ENCODE measurements at places on chromosomes 6 and 20.

DNA sequence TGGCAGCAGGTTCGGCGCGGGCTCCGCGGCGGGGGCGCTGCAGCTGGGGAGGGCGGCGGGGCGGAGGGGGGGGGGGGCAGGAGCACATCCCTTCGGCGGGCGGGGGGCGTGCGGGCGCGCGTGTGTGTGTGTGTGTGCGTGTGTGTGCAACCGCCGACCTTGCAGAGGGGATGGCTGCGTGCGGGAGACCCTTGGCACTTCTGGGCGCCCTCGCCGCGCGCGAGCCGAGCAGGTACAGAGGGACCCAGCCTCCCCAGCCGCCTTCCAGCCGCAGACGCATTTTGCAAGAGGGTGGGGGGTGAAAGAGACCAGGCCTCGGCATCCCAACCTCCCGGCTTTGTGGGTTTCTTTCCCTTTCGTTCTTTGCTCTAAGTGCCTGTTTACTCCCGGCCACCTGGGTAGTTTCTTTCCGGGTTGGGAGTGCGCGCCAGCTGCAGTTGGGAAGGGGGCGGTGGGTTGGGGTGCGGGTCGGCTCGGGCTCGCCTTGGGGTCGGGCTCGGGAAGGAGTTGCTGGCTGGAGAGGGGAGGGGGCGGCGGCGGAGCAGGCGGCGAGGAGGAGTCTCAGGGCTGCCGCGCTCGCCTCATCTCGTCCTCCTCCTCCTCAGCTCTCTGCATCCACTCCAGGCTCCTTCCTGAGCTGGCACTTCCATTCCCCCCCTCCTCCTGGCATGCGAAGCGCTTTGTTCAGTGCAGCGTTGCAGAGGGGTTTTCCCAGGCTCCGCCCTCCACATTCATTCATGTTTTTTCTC lies 620 bp downstream of the HIVEP1 start:
- DNase-seq: peak; percentile 83

GRCh38 chr6:45998524-45998923 lies 17.1 kb downstream of the CLIC5 start:
- DNase-seq: no peak

DNA sequence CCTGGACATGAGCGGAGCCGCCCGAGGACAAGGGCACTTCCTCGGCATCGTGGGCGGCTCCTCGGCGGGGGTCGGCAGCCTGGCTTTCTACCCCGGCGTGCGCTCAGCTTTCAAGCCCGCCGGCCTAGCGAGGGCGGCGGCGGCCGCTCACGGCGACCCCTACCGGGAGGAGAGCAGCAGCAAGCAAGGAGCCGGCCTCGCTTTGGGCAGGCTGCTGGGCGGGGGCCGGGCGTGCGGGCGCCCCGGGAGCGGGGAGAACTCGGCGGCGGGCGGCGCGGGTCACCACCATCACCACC lies 6.7 kb downstream of the PRDM13 start:
- peak; percentile 82 for DNase-seq

- peak; percentile 96 for DNase-seq
Measured at GRCh38 chr6:79671600-79672266, 40.6 kb downstream of the SH3BGRL2 start.

GRCh38 chr20:9476174-9476573 lies 38.2 kb upstream of the LAMP5 start:
- DNase-seq: no peak

- no peak for DNase-seq
Measured at GRCh38 chr20:22984606-22985005, 50.5 kb upstream of the SSTR4 start.

- DNase-seq: no peak
Measured at GRCh38 chr6:117440706-117441525, 15.2 kb upstream of the ROS1 start.

DNA sequence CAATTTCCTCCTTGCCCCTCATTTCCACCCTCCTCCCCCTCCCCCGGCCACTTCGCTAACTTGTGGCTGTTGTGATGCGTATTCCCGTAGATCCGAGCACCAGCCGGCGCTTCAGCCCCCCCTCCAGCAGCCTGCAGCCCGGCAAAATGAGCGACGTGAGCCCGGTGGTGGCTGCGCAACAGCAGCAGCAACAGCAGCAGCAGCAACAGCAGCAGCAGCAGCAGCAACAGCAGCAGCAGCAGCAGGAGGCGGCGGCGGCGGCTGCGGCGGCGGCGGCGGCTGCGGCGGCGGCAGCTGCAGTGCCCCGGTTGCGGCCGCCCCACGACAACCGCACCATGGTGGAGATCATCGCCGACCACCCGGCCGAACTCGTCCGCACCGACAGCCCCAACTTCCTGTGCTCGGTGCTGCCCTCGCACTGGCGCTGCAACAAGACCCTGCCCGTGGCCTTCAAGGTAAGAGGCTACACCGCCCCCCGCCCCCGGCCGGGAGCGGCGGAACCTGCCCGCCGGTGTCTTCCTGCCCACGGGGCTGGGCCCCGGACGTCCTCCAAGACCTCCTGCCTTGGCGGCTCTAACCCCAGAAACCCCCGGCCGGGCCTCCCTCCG lies 44.9 kb upstream of the SUPT3H start:
- DNase-seq: peak; percentile 69

DNA sequence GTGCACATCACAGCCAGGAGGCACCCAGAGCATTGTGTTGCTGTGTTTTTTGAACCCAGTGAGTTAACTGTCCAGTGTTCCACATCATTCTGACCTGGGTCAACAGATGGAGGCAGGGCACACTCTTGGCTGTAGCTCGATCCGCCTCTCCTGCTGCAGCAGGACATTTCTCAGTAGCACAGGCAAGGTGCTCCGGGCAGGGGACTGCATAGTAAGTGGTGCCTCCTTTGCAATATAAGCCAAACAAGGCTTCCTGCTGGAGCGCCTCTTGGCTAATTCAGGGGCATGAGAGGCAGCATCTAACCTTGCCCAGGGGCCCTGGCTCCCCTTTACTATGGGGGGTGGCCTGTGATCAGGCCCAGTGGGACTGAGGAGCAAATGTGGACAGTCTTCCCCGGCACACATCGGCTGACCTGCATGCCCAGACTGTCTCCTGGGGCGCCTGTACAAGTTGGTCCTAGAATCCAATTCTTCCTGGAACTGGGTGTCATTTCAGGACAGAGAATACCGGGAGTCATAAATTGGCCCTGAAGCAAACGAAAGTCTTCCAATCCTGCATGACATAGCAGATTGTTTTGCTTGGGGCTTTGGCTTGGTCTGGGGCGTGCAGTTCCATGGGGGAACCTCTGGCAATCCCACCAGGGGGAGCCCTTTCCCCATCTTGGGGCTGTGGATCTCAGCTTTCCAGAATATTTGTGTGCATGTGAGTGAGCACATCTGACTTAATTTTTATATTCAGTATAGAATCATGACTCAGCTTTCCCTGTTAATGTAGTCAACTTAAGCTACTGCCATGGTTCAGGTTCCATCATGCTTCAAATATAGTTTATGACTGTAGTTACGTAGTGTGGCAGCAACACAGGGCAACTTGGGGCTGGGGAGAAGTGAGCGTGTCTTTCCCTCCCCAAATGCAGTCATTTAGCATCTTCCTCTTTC lies 56.0 kb upstream of the DDR1 start:
- DNase-seq: peak; percentile 86

- DNase-seq: no peak
Measured at GRCh38 chr6:161639772-161640171, 365.9 kb upstream of the AGPAT4 start.

- peak; percentile 76 for DNase-seq
Measured at GRCh38 chr6:69866351-69866769, at the start of gene COL19A1. TSS of gene COL19A1 (plus strand) at chr6:69866556. CDS start at chr6:69879568, 13,012 bp downstream.

- no peak for DNase-seq
Measured at GRCh38 chr6:13807696-13808095, 6.7 kb downstream of the MCUR1 start.

DNA sequence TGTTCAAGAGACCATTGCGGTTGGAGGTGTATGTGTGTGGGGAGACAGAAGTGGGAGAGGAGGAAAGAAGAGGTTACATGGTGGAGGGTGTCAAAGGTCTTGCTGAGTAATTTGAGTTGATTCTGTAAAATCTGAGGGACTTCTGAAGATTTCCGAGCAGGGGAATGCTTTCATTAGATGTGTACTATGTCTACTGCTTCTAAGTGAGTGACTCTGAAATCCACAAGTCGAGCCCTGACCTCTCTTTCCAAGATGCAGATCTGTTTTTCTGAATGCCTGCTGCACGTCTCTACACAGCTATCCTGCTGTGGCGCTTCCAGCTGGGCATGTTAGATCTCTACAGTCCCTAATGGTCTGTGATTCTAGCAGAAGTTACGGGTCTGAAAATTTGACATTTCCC lies 209.8 kb downstream of the ATXN1 start:
- DNase-seq: no peak

GRCh38 chr6:117513778-117514365 lies 31.4 kb downstream of the DCBLD1 start:
- DNase-seq: no peak

- no peak for DNase-seq
Measured at GRCh38 chr20:10857352-10858070, 183.7 kb upstream of the JAG1 start.

DNA sequence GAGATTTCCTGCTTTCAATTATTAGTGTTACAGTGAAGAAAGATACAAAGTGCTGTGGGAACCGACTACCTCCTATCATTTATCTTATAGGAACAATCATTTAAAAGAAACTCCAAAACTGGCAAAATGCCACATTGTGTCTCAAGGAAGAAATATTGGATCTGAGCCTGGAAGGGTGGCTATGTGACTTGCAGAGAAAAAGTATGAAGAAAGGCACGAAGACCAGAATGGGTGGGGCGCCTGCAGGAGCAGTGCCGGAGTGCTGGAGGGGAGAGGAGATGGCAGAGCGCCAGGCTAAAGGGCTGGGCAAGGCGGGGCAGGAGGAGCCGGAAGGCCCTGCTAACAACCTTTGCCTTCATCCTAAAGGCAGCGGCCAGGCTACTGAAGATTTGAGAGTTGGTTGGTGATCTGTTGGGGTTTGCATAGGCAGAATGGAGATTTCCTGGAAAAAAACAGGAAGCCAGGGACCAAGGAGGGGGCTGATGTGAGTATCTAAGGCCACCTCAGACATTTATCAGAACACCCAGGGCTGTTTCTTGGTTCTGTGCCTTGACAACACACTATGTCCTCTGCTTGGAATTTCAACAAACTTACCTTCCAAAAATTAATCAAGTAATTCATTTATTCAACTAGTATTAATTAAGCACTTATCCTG lies 125.6 kb downstream of the MAFB start:
- DNase-seq: no peak

GRCh38 chr6:158322724-158323560 lies 10.7 kb downstream of the TULP4 start:
- no peak for DNase-seq

DNA sequence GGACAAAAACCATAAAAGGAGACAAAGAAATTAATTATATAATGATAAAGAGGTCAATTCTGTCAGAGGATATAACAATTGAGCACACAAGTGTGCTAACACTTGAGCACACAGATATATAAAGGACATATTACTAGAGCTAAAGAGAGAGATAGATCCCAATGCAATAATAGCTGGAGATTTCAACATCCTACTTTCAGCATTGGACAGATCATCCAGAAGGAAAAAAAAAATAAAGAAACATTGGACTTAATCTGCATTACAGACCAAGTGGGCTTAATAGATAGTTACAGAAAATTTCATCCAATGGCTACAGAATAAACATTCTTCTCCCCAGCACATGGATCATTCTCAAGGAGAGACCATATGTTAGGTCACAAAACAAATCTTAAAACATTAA lies 9.9 kb downstream of the VNN1 start:
- no peak for DNase-seq

DNA sequence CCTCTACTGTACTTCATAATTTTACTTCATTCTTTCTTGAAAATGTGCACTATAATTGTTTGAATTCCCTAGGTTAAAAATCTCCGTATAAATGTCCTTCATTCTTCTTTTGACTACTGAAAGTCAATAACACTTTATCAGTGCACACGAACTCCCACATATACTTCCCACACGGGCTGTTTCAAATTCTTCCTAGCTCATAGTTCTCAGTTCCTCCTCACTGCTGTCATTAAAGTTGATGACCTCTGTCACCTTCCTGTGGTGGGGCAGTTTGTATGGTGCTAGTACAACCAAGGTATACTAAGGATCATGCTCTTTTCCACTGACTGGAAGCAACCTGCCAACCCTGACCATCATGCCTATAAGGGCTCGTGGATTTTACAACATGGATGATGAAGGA lies 40.0 kb upstream of the CD2AP start:
- no peak for DNase-seq

GRCh38 chr6:155253337-155253736 lies 10.5 kb upstream of the CLDN20 start:
- peak; percentile 60 for DNase-seq
